ENCODE measurements at places on chromosomes 13 and 19.

DNA sequence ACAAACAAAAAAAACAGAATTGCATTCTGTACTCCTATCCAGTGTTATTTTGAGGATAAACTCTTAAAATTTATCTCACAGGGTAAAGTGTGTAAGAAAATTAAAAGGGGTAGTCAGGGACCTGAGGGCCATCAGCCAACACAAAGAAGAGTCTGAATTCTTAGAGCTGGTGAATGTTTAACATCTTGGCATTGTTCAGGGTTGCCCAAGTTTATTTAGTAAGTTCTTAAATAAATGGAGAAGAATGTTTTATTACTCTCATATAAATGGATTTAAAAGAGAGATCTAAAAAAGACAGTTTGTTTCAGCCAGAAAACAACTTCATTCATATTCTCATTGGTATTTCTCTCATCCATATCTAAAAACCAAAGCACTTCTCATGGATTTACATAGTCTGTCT, 171.7 kb downstream of the LACC1 start:
- DNase-seq: no peak

- no peak for DNase-seq
These were observed 560.6 kb downstream of the TBC1D4 start for GRCh38 chr13:74921326-74921725.

DNA sequence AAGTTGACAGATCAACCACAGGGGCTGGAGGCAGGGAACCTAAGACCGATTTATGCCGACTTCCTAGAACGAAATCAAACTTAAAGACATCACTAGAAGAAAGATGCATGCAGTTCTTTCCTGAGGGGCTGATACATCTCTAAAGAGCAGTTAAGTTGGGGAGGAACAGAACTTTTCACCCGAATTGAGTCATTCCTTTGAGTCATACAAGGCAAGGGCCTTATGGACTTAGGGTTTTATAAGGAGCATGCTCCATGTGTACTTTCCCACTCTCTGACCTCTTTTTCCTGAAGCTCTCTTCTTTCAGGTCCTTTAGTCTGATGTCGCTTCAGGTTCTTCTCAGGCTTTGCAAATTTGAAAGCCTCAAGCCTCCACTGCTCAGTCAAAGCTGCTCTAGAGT, 7.9 kb upstream of the FBXL3 start:
- DNase-seq: peak; percentile 39

- DNase-seq: no peak
These were observed 7.9 kb downstream of the PBX4 start for GRCh38 chr19:19610376-19611202.

DNA sequence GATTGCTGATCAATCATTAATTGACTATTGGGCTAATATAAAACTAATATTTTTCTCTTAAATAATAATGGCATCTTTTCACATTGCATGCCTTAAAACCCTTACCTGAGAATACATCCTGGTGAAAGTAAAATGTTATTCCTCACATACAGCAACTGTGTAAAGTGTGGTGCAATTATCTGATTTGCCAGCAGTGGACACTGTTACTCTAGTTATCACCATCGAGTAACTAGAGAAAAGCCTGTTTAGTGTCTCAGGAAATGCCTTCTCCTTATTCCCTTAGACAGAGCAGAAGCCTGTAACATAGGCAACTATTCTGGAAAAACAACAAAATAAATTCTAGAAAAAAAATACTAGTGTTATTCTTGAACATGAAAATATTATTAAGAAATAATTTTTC, 459.8 kb downstream of the FGF14 start:
- DNase-seq: no peak

DNA sequence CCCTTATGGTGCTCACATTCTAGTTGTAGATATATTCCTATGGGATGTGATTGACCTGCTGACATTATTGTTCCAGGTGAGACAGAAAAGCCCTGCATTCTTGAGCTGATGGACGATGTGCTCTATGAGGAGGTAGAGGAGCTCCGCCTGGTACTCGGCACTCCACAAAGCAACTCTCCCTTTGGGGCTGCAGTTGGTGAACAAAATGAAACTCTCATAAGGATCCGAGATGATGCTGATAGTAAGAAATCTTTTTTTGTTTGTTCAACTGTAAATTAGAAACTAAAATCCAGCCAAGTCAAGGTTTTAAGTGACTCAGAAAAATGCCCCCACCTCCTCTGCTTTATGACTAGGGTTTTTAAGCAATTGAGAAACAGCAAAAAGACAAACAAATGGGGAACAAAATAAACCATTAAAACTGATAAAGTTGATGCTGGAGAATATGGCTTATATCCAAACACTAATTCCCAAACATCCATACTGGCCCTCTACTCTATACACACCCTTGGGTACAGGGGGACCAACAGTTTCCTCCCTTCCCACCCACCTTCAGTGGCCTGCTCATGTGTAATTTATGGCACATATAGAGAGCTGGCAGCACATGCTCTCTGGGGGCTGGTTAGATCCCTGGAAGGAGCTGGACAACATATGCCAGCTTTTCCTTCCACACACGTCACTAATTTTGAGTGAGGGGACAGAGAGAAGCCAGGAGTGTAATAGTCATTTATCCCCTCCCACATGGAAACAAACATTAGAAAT, 139.6 kb downstream of the STOML3 start:
- no peak for DNase-seq

DNA sequence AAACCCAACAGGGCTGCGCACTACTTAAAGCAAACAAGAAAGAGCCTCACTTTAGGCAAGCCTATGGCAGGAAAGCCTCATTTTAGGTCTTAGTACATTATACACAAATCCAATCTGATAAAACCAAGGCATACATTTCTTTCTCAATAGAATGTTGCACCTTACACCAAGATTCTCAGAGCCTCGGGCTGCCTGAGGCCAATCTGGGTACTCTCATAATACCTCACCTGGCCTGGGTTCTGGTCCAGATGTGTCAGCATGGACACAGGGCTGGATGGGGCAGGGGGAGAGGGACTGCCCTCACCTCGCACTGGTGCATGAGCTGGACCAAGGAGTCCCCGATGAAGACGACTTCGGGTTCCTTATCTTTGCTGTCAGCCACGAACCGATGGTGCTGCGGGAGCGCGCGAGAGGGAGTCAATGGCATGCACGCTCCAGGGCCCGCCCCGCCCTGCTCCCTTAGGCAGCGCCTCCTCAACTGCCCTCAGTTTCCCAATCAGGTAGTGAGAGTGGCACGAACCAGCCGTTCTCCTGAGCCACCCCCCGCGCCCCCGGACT, at the start of gene PRR19:
Gene PRR19 (plus strand): TSS at position 487 of the 558 bp plus-strand sequence. CDS start 7,453 bp downstream, outside the sequence.
- no peak for DNase-seq

GRCh38 chr13:19961489-19961888, 3.0 kb downstream of the ZMYM2 start:
- DNase-seq: peak; percentile 46

DNA sequence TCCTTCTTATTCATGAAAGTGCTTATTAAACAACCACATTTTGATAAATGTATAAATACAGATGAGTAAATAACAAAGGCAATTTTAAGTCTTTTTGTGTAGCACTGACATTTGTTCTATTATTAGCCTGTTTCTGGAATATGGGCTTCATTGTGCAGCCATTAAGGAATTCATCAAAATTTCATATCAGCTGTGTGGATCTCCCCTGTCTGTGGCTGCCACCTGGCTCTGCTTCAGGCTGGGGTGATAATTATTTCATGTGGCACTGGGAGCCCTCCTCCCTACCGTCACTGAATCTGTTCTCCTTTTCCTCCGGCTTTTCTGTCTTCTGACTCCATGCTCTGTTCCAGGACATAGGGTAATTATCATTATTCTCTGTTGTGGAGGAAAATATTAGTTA, 57.1 kb downstream of the LMO7 start:
- DNase-seq: no peak

- no peak for DNase-seq
These were observed 2020.6 kb upstream of the PCDH20 start for GRCh38 chr13:63436325-63436668.

- DNase-seq: no peak
These were observed 22.8 kb upstream of the GAS6 start for GRCh38 chr13:113886561-113887112.

- no peak for DNase-seq
These were observed 52.6 kb downstream of the RASA3 start for GRCh38 chr13:114079601-114080536.

GRCh38 chr13:68905186-68905585, 1202.4 kb upstream of the ATXN8OS start:
- no peak for DNase-seq

DNA sequence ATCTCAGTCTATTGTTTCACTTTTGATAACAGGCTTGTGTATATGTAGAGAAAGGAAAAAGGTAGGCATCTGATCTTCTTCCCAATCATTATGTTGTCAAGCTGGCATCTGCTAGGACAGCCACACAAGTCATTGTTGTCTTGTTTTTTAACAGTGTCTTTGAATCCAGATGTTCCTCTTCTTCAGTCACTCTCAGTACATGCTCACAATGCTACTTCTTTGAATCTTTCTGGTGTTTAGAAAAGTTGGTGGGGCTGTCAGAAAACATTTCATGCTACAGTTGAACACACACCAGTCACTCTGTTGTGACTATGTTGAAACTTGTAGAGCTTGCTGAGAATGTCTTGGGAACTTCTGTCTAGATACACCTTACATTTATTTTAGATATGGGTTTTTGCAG, 1231.4 kb upstream of the MIR17HG start:
- no peak for DNase-seq

DNA sequence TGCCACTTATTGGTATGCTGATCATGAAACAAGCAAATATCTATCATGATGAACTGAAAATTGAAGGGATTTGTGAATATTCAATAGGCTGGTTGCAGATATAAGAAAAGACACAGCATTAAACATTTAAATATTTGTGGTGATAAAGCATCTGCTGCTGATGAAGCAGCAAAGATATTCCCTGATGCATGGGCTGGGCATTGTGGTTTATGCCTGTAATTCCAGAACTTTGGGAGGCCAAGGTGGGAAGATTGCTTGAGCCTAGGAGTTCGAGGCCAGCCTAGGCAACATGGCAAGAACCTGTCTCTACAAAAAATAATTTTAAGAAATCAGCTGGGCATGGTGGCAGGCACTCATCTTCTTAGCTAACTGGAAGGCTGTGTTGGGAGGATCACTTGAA, 54.5 kb downstream of the GPR180 start:
- no peak for DNase-seq

DNA sequence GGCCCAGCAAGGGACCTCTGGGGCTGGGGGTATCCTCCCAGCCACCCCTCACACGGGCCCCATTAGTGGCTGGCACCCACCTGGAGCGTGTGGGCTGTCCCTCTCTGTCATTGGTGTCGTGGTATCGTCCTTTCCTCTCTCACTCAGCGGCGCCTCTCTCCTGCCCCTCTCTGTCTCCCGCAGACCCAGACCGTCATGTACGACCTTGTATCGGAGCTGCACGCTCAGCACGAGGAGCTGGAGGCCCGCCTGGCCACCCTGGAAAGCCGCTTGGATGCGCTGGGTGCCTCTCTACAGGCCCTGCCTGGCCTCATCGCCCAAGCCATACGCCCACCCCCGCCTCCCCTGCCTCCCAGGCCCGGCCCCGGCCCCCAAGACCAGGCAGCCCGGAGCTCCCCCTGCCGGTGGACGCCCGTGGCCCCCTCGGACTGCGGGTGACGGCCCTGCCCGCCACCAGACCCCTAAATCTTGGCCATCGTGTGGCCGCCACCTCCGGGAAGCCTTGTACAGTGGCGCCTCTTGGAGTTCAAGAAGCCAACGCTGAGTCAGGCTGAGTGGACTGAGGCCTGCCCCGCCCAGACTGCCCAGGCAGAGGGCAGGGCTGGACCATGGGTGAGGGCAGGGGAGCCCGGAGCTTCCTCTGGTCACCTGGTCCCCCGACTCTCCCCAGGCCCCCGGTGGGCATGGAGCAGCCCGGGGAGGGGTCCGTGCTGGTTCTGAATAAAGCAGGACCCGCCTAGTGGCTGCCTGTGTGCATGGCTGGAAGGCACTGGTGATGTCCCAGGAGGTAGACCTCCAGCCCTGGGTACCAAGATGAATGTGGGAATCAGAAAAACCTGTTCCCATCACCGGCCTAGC, 9.8 kb upstream of the ARRDC2 start:
- no peak for DNase-seq

GRCh38 chr13:112573710-112574109, 14.2 kb downstream of the TUBGCP3 start:
- no peak for DNase-seq

- no peak for DNase-seq
These were observed 38.1 kb downstream of the PSG5 start for GRCh38 chr19:43148233-43148632.

- no peak for DNase-seq
These were observed 356.9 kb downstream of the NDFIP2 start for GRCh38 chr13:79837741-79838450.

GRCh38 chr13:111961236-111961635, 105.7 kb upstream of the SOX1 start:
- no peak for DNase-seq

DNA sequence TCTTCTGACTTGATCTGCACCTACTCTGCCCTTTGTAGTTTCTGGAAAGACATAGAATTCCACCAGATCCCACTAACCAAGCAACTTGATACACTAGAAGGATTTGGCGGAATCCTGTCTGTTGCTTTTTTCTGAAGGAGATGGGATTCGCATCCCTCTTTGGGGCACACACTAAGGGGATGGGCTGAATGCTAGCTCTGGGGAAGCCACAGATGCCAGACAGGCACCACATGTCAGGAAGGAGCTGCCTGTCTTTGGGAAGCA, 52.1 kb downstream of the SERP2 start:
- no peak for DNase-seq

DNA sequence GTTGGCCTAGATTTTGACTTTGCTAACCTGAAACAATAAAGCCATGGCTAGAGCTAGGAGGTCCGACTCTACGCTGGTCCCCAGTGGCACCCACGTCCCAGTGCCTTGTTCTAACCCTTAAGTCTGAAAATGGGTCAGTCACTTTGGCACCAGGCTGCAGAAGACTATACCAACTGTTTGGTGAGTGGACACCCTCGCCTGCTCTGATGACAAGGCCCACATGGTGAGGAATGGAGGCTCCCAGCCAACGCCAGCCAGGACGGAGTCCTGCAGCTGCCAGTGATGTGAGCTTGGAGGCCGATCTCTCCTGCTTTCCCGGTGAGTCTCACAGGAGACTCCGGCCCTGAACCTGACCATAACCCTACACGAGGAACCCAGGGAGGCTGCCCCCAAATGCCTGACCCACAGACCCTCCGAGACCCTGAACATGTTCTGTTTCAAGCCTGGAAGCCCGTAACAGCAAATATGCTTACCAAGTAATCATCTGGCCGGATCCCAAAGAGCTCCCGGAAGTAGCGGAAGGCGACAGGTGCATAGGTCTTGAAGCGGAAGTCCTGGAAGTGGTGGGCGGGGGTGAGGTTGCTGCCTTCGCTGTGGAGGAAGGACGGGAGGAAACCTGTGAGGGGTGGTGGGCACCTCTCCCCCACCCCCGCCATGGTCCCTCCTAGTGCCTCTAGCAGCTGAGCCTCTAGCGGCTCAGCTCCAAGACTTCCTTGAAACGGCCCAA, 34.1 kb upstream of the CACTIN start:
- DNase-seq: no peak

DNA sequence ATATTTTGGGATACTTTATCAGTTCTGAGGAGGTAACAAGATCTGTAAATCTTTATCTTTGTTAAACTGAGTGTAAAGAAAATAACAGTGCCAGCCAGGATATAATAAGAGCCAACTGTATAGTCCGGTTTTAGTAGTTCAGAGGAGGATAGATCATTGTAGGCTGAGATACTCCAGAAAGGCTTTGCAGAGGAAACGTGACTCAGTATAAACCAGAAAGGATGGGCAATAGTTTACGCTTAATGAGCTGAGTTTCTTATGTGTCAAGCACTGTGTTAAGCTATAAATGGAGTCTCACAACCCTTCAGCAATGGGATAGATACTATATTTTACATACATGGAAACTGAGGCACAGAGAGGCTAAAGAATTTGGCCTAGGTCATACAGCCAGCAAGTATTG, 3.8 kb downstream of the RFXAP start:
- no peak for DNase-seq
